ENCODE measurements at places on chromosomes 5 and 9.
A peak's percentile ranks its signal among the peaks of the same experiment; 100 is the strongest.

DNA sequence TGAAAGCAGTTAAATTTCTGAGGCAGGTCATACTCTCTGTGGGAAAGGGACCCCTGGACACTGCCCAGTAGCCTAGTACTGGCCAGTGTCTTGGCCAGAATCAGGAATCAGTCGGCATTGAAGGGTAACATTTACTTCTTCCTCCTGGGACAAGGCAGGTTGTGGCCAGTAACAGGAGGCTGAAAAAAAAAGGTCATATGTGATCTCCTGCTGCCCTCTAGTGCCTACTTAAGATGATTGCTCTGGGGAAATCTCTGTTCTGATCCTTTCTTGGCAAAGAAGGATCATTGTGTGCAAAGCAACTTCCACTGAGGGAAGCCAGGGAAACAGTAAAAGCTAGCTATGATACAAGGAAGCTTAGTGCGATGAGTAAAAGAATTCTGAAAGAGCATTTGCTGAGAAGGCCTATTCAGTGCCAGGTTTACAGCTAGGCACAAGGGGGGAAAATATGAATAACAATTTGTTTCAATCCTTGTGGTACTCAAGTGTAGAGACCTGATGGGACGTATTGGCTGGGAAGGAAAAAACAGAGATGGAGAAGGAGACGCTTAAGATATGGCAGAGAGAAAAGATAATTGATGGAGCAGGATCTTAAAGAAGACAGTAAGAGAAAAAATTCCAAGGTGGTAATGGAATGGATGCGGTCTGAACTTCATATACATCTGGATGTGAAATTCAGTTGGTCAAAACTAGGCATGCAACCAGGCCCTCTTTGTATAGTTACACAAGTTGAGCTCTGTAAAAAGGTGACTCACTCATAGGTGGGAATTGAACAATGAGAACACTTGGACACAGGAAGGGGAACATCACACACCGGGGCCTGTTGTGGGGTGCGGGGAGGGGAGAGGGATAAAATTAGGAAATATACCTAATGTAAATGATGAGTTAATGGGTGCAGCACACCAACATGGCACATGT, 25.8 kb upstream of the TRIM32 start:
- DNase-seq: no peak

DNA sequence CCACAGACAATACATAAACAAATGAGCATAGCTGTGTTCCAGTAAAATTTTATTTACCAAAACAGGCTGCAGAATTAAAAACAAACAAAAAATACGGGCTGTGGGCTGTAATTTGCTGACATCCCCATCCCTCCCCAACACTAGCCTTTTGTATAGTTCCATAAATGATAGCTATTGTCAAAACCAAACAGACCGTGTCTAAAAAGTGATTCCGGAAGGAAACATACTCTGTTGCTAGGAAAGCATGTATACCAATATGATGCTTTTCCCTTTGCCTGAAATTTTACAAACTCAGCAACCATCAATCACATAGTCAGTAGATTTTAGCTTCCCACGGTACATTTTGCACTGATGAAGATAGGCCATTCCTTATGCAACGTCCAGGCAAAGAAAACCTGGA, 80.0 kb downstream of the TMEM215 start:
- no peak for DNase-seq

- no peak for DNase-seq
These were observed 35.1 kb upstream of the EXOC3 start for GRCh38 chr5:407801-408268.

DNA sequence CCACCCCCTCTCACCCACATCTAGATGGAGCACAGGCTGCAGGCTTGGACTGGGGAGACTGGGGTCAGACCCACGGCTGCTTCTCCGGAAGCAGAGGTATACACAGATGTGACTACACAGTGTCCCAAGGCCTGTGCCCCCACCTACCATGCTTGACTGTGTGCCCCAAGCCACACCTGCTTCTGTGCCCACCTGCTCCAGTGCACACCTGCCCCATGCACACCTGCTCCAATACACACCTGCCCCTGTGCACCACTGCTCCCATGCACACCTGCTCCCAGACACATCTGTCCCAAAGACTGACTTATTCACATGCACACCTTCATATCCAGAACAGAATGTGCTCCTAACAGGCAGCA, 5.5 kb upstream of the COL5A1 start:
- no peak for DNase-seq

GRCh38 chr9:5450359-5451091, at the start of gene CD274:
Gene CD274, plus strand, starts transcription at chr9:5450542. Its CDS starts 5,572 bp downstream, at chr9:5456114.
- peak; percentile 67 for DNase-seq

DNA sequence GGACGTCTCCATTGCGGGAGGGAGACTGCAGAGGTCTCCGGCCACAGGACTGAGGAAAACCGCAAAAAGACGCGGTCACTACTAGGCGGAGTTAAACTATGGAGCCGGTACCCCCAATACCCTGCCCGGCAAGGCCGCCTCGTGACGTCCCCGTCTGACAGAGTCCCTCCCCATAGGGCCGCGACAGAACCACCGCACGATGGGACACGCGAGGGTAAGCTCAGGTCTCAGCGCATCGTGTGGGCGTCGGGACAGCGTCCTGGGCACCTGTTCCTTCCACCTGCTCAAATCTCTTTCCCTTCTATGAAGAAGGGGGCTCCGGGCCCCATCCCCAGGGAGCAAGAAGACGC, 35.2 kb upstream of the GLDC start:
- no peak for DNase-seq

- DNase-seq: no peak
These were observed 36.1 kb upstream of the DENND1A start for GRCh38 chr9:123965801-123966686.

GRCh38 chr9:84621811-84622210, 47.7 kb upstream of the NTRK2 start:
- DNase-seq: no peak

DNA sequence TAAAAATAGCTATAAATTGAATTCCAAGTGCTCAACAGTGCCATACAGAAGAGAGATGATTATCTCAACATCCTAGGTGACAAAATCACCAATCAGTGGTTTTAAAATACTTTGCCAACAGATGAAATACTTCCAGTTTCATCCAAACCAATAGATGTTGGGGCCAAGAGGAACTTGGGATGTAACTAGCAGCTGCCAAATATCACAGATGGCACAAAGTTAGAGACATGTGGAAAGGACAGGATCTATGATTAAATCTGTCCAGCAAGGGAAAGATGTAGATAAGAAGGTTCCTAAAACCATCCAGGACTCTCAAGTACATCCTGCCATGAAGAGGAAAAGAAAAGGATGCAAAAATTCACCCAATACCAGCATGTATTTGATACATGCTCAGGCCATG, 23.8 kb downstream of the TRPM3 start:
- DNase-seq: no peak

DNA sequence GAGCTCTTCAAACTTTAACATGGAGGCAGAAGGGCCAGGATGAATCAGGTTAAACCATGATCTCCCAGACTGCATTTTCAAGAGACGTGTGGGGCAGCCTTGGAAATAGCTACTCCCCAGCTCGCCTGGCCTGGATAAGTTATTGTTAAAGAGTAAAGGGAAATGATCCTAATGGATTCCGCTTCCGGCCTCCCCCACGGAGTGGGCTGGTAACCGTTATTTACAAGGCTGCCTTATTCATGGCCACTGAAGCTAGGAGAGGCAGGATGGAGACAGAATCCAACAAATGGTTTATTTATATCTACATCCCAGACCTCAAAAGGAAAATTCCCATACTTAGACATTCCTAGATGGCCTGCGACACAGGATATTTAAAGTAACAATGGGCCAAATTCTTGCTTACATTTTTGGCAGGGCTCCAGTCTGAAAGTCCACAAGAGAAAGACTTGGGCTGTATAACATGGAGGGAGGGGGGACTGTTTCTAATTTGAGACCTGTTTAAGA, 27.9 kb downstream of the SPRY4 start:
- DNase-seq: no peak

GRCh38 chr9:34086864-34087263, 38.2 kb upstream of the UBAP2 start:
- no peak for DNase-seq

DNA sequence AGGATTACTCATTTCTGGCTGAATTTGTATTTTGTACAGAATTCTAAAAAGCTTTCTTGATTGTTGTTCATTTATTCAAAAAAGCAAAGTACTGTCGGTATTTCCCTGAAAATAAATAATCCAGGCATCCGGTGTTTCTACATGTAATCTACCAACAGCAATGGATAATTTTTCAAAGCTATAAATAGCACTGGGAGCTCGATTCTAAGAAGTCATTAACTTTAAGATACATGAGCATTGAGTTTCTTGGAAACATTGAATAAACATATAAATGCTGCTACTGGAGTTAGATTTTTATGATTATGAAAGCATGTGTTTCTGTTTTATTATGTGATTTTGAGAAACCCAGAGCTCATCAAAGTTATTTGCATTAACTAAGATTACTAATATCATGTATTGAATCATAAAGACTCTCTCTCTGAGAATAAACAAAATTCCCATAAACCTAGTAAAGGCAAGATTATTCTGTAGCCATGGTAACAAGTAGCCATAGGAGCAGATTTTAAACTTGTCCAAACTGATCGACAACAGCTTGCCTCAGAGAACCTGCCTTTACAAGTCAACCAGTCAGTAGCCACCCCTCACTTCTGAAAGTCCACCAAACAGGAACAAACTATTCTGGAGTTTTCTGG, 197.0 kb downstream of the DRD1 start:
- no peak for DNase-seq

DNA sequence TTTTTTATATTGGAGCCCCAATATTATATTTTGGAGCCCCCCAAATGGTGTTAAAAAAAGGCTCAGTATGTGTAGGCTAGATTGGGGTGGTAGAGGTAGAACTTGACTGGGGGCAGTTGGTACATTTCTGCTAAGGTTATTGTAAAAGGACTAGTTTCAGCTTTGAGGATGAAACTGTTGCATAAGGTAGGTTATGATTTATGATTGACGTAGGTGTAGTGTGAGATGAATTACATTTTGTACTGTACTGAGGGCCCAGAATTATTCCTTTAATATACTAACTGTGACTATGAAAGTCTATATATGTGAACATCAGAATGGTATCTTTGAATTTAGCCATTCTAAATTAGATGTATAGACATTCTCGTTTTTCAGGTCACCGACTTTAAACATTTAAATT, 3.6 kb downstream of the RIC1 start:
- DNase-seq: no peak

- no peak for DNase-seq
These were observed 40.6 kb downstream of the HACD4 start for GRCh38 chr9:20990867-20991266.

DNA sequence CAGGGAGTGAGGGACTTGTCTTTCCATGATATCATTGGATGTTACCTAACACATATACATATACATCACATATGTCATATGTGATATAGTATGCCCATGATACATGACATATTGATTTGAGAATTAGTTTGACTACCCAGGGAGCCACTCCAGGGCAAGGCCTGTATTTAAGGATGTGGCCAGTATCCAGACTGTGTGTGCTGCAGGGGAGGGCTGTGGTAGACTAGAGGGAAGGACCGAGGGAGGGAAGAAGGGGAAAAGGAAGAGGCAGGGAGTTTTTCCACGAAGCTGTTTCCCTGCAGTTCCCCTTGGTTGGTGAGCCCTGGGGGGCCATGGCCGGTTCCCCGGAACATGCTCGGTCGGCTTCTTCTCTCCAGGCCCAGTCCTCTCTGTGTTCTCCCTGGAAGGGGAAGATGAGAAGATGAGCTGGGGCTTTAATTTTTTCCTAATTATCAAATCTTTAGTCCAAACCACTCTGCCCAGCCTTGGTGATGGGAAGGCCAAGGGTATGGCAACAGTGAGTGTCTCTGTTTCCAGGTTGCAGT, 48.7 kb downstream of the NSUN2 start:
- no peak for DNase-seq

Data from activated CD4-positive, alpha-beta T cell treated with anti-CD3 and anti-CD28 coated beads for 1 hour (primary cell).